Kidney epithelial cell (primary cell): ENCODE measurements at places on chromosomes 2 and 18. TPM values are rescaled to one million over a fixed set of nuclear protein-coding genes. Genes with fewer than 3 reads are reported as not detected.

TPGS2 gene
- total RNA-seq, result 185 and 195 TPM in 2 replicates

GRCh38 chr2:85455552-85456090 lies 37.1 kb downstream of the SH2D6 start:
- DNase-seq, result no peak

GRCh38 chr2:43611987-43612894 lies 16.4 kb upstream of the THADA start:
- DNase-seq, result peak; percentile 31

DNA sequence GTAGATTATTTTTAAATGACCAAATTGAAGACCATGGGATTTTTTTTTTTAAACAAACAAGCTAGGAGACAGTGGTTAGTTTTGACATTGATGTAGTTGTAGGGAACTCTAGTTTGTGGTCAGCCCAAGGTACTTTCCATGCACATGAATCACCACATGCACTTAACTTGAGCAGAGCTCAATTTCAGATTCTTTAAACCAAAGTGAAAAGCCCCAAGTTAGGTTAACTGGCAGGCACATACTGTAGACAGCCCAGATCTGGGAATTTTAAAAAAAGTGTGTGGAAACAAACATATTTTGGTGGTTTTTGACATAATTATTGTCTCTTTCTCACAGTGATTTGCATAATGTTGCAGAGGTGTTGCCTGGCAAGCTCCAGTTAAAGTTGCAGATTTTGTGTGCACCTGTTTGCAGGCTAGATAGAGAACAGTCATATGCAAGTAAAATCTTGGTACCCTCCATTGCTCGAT lies 88.4 kb downstream of the BCL2L11 start:
- DNase-seq, result peak; percentile 81

- no peak for DNase-seq
Observed at GRCh38 chr2:196504788-196505187, 134.7 kb upstream of the CCDC150 start.

SERPINB7 gene
- 2.2 and 3.1 TPM in 2 replicates for total RNA-seq

- peak; percentile 21 for DNase-seq
Observed at GRCh38 chr2:241659150-241659739, 21.8 kb downstream of the ATG4B start.

DNA sequence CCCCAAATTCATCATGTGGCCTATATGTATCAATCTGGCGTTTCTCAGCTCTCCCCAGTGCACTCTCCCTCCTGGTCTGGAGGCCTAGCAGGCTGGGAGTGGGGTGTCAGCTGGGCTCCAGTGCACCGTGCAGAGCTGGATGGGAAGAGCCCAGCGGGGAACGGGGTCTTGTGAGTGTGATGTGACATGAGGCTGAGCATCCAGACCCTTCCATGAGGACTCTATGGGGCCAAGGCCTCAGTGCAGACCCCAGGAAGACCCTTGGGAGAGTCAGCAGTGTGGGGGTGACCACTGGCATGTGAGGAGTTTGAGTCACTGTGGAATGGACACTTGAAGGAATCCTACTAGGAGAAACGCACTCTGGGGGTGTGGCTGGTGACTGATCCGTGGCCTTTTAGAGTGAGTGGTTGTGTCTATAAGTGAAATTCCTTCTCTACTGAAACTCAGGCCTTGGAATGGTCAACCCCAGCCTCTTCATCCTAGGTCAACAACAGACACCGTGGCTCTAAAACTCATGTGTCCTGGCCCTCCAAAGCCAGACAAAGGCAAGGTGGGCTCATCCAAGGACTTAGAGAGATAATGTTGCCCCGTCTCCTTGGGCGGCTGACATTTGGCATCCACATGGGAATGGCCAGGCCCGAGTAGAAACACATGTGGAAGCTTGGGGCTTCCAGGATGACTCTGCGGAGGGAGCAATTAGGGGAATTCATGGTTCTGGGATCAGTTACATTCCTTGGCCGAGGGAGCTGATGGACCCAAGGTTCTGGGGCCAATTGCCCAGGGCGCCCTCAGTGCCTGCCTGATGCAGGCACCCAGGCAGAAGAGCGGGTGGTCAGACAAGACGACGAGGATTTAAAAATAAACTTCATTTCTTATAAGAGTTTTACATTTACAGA lies 156.0 kb upstream of the TWIST2 start:
- no peak for DNase-seq

GRCh38 chr2:217366266-217366895 lies 506.5 kb upstream of the TNP1 start:
- no peak for DNase-seq
